Central memory CD8-positive, alpha-beta T cell (primary cell): ENCODE measurements at places on chromosomes 7 and 10.

DNA sequence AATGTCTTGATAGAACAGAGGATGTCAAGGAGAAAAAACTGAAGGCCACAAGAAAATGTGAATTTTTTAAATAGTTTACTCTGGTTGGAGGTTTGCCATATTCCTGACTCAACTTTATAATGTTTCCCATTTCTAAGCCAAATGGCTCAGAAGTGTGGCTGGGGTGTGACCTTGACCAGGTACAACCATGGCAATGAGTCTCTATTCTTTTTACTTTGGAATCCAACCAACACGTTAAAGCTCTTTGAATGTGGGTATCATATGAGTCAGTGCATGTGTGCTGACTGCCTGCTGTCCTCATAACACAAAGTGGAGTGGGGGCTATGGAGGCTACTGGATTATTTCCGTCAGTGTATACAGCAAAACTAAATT is 33.5 kb upstream of the DLD start:
- DNase-seq, result no peak

DNA sequence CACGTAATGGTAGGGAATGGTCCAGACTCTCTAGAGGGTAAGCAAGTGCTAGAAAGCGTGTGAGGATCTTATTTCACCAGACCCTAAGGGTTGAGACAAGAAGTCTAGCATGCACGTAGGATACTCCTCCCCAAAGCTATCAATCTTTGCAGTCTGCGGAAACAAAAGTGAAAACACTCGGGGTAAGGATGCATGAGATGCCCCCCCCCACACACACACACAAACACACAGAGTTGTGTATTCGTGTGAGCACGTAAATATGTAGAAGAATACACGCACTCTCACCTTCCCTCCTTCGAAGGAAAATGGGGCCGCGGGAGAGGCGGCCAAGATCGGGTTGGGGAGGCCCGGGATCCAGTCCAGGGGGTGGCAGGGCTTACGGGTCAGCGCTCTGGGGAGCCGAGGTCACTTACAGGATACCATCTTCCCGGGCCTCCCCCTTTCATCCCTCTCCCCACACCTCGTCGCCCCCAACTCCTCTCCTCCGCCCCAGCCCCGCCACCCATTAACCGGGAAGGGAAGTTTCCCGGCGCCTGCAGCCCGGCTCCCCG is 455 bp downstream of the CUL2 start:
- DNase-seq, result no peak

GRCh38 chr10:11504566-11505285 is 106.7 kb downstream of the USP6NL start:
- no peak for DNase-seq

- DNase-seq, result no peak
Measured at GRCh38 chr7:85074016-85074415, 112.8 kb downstream of the SEMA3D start.

DNA sequence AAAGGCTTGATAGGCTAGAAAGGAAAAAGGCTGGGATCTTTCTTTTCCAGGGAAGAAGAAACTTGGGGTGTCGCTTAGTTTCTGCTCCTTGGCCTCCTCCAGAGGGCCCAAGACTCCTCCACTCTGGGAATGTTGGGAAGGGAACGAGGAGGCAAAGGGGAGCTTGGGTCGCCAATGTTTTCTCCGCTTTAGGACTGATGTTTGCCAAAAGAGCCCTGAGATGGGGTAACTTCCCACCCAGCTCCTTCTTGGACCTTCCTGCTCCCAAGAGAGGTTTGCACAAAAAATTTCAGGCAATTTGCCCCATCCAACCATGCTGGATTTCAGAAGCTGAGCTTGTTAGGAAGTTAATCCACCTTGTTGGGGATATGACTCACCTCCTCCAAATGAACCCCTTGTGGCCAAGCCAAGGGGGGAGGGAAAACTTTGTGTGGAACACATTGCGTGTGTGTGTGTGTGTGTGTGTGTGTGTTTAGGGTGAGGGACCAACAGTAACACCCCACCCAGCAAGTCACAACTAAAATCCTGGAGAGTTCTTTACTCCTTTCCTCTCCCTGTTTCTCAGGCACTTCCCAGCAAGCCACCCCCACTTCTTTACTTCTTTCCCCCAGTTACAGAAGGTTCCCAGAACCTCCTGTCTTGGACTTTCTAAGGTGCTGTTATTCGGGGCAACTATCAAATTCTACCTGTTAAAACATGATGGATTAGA is 8.7 kb upstream of the HOXA2 start:
- DNase-seq, result no peak

GRCh38 chr7:158098125-158099030 is 489.2 kb downstream of the PTPRN2 start:
- DNase-seq, result no peak

- no peak for DNase-seq
Measured at GRCh38 chr10:47449102-47449978, 34.6 kb downstream of the ANXA8 start.

- DNase-seq, result no peak
Measured at GRCh38 chr7:82416402-82416801, 27.2 kb downstream of the CACNA2D1 start.

DNA sequence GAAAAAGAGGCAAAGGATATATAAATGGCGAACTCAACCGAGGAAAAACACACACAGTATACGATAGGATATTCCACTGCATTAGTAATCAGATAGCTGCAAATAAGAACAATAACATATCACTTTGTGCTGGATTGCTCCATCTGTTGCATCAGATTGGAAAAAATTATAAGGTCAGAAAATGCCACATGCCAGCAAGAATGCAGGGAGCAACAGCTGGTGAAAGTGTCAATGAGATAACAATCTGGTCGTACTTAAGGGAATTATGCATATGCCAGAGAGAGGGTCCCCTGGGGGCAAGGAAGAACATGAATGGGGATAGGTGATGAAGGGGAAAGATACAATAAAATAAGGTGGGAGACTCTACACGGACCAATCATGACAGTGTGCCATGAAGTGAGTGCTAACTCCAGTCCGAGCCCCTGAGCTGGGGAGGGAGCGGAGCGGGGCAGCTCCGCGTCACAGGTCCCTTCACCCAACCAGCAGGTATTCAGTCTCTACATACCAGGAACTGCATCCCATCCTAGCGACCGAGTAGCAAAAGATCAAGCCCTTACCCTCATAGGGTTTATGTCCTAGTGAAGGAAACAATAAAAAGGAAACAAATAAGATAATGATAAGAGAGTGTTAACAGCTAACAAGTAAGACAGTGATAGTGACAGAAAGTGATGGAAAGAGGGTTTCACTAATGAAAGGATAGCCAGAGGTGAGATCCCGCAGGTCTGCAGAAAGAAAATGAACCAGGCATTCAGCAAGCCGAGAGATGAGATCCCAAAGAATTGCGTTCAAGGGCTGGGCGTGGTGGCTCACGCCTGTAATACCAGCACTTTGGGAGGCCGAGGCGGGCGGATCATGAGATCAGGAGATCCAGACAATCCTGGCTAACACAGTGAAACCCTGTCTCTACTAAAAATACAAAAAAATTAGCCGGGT is 9.4 kb downstream of the MPP7 start:
- no peak for DNase-seq
